ENCODE measurements at places on chromosomes 13 and 19. TPM values are rescaled to one million over a fixed set of nuclear protein-coding genes. Genes with fewer than 3 reads are reported as not detected.

NACC1 gene
- total RNA-seq, result 37.1 TPM

NLRP7 gene
- total RNA-seq, result not detected

CYP2B6 gene
- not detected for total RNA-seq

CYP2F1 gene
- not detected for total RNA-seq

PRR20E gene
- not detected for total RNA-seq

CEACAM16 gene
- total RNA-seq, result not detected

PCDH9 gene
- 16.7 TPM for total RNA-seq

CBLC gene
- not detected for total RNA-seq

ICAM1 gene
- 50.1 TPM for total RNA-seq

DCLK1 gene
- 63.8 TPM for total RNA-seq

C19orf33 gene
- 627 TPM for total RNA-seq

PTGER1 gene
- total RNA-seq, result 3.9 TPM

SCAF1 gene
- total RNA-seq, result 30.6 TPM

CDX2 gene
- not detected for total RNA-seq

CDC42EP5 gene
- 60.9 TPM for total RNA-seq

CEACAM7 gene
- total RNA-seq, result not detected

DCT gene
- total RNA-seq, result 0.59 TPM
